ENCODE measurements at places on chromosomes 12 and 14.

GRCh38 chr14:72741826-72742117 lies 152.1 kb downstream of the DPF3 start:
- no peak for DNase-seq

- no peak for DNase-seq
Measured at GRCh38 chr12:93784339-93785086, 107.3 kb downstream of the CRADD start.

- no peak for DNase-seq
Measured at GRCh38 chr12:78864403-78864869, at the start of gene SYT1. Gene SYT1 (plus strand): TSS chr12:78864774.

- DNase-seq: no peak
Measured at GRCh38 chr12:42128327-42128726, 16.3 kb downstream of the GXYLT1 start.

- DNase-seq: no peak
Measured at GRCh38 chr12:34287437-34287836, 265.1 kb downstream of the ALG10 start.

DNA sequence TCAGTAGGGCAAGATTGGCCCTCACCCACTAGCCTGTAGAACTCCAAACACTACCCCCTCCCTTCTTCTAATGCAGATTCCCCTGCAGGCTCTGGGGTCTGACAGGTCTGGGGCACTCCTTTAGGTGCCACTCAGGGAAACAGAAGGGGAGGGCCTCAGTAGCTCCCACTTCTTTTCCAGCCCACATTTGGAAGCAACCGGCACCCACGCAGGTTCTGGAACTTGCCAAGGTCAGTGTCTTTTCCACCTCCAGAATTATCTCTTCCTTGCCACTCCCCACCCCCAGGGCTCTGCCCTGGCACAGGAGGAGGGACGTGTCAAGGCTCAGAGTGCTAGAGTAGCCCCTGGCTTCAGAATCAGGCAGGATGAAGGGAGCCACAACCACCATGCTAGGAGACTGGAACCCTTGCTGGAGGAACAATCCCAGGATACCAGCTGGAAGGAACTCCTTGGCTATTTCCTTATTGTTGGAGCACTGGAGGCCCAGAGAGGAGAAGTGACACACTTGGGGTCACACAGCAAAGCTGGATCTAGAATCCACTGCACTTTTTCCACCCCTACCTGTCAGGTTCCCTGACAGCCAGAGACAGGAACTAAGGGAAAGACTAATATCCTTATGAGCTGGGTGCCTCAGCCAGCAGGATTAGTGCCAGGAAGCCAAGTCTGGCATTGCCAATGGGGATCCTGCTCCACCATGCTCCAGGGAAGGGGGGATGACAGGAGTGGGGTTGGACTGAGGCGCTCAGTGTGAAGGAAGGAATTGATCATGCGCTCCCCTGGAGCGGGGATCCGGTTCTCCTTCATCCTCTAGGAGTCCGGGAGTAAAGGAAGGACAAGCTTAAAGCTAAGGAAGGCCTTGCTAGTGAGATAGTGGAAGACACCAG lies 1.8 kb upstream of the FIGNL2 start:
- no peak for DNase-seq

GRCh38 chr12:112514926-112515642 lies 96.3 kb downstream of the PTPN11 start:
- no peak for DNase-seq

GRCh38 chr12:105721051-105721825 lies 390.7 kb downstream of the C12orf75 start:
- no peak for DNase-seq

GRCh38 chr12:105911966-105912365 lies 226.8 kb downstream of the NUAK1 start:
- no peak for DNase-seq

- DNase-seq: no peak
Measured at GRCh38 chr12:21773263-21773741, 1.2 kb downstream of the KCNJ8 start.

DNA sequence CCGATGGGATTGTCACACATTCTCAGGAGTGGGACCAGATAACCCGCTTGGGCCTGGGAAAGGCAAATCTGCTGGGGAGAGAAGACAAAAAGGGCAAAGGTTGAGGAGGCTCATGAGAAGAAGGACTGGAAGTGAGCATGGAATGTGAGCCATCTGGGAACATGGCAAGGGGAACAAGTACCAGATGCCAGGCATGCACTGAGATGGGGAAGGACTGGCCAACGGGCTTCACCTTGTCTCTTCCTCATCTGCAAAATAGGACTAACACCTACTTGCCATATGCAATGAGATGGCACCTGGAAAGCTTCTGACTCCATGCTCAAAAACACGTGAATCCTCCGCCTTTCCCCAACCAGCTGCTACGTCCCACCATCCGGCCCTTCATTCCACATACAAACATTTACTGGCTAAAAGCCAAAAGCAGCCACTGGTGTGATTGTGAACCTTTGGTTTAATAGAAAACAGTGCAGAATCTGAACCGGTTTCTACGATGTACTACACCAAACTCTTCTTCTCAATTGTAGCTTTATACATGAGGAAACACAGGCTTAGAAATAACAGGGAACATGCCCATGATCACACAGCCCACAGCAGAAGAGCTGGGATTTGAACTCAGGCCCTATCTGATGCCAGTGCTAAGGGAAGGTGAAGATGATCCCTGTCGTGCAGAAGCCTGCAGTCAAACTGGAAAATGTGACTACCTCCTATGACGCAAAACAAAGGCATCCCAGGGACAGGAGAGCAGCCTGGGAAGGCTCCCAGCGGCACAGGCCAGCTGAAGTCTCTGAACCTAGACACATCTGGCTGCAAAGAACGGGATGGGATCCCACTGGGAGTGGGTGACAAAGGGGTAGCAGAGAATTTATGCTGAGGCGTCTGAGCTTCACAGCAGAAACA lies 112.1 kb downstream of the TTC7B start:
- DNase-seq: no peak

DNA sequence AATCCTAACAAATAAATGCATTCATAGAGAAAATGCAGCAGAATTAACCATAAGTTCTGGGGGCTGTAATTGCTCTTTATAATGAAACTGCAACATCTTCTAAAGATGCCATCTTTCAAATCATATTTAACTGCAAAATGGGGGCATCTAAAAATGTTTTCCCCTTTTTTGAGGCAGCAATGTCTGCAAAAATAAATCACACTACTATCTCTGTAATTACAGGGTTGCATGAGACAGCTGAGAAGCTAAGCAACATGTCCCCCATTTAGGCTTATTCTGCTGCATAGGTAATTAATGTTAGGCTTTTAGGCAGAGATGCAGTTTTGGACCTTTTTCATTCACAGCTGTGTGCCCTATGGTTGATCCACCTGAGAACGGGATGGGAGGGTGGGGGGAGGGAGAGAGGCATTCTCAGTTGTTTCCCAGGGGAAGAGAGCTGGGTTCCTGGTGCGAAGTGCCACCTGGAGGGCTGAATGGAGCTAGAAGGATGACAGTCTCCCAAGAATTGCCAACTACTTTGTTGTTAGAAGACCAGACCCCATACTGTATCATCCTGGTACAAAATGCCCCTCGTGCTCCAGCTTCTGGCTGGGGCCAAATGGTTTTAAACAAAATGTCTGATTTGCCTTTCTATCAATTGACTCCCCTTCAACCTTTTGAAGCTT lies 154.2 kb downstream of the APAF1 start:
- DNase-seq: no peak

DNA sequence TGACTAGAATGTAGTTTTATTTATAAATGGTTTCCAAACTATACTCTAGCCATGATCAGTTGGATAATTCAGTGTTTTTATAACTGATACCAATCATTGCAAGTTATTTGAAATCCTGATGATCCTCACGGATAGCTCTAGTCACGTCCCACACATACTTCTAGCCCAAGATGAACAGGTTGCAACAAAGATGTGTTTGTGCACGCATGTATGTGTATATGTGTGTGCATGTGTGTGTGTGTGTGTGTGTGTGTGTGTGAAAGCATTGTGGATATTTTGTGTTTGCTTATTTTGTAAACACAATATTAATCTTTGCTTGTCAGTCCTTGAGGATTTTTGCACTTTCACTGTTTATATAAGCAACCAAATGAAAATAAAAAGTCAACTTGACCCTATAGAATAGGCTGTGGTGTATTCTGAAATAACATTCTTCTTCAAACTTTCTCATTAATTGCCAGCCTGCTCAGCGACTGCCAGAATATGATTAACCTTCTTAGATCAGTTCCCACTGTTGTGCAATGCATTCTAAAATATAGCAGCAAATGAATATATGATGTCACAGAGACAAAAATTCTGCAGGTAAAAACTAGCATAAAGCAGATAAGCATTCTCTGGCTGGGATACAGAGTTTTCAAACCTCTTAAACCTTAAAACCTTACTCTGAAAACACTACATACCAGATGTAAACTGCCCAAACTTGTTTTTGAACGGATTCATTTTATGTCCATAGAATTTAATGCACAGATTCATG lies 48.8 kb upstream of the HIF1A start:
- no peak for DNase-seq

- no peak for DNase-seq
Measured at GRCh38 chr12:70918321-70918720, 2.2 kb downstream of the PTPRR start.

DNA sequence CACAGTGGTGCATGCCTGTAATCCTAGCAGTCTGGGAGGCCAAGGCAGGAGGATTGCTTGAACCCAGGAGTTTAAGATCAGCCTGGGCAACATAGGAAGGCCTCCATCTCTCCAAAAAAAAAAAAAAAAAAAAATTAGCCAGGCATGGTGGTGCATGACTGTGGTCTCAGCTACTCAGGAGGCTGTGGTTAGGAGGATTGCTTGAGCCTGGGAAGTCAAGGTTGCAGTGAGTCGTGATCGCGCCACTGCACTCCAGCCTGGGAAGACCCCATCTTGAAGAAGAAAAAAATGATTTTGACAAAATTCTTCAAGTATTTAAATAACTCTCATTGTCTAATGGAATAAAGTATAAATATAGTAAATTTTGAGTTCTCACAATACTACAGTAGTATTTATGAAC lies 219.2 kb upstream of the SSTR1 start:
- no peak for DNase-seq

DNA sequence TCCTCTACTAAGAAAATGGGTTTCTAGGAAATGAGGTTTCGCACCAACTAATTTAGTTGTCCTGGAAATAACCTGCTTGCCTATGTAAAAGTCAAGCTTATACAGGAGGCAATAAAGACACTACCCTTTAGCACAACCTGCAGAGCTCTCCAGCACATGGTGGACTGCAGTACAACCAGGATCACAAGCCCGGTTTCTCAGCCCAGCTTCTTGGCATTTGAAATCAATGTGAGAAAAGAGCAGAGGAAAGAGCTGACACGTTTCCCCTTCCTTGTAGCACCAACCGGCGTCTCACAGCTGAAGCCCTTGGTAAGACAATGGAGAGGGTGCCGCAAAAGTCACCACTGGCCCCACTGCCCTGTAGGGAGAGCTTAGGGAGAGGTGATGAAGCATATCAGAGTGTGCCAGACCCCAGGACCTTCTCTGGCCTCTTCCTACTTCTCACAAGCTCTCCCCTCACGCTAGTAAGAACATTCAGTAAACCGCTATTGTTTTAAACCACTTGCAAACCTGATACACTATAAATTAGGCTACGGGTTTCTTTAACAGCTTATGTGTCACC lies 8.6 kb downstream of the SPTLC2 start:
- DNase-seq: no peak

DNA sequence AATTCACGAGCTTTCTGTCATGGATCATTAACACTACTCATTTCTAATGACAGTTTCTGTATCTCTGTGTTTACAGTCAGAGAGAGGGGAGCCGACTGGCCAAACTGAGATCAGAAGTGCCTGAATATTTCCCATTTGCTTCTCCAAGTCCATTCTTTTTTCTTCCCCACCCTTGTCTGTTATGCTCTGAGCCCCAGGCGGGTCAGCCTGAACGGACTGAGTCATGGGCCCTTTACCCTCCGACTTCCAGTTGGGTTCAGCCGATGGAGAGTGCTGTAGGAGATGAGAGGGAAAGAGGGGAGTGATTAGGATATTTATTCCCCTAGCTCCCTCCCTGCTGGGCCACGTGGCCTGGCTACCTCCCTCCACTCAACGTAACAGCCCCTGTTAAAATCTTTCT lies 104.7 kb downstream of the PAH start:
- DNase-seq: no peak

GRCh38 chr12:51009056-51009440 lies 17.1 kb downstream of the SLC11A2 start:
- no peak for DNase-seq

DNA sequence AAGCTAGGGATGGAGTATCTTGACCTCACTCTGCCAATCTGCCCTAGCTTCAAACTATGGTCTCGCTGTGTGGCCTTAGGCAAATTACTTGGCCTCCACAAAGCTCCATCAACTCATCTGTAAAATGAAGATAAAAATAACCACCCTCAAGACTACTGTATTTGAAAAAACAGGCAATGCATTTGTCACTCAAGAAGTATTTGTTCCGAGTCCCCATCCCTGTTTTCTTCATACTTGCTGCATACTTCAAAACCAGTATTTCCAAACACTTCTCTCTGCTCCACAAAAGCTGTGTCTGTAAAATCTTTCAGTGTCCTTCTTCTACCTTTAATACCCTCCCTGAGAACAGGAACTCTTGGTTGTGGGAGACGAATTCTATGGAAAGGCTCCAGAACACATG lies 47.9 kb downstream of the GTF2A1 start:
- DNase-seq: no peak

GRCh38 chr14:37600880-37601741 lies 5.7 kb downstream of the TTC6 start:
- DNase-seq: no peak

- no peak for DNase-seq
Measured at GRCh38 chr14:55430024-55430690, 10.3 kb downstream of the TBPL2 start.

DNA sequence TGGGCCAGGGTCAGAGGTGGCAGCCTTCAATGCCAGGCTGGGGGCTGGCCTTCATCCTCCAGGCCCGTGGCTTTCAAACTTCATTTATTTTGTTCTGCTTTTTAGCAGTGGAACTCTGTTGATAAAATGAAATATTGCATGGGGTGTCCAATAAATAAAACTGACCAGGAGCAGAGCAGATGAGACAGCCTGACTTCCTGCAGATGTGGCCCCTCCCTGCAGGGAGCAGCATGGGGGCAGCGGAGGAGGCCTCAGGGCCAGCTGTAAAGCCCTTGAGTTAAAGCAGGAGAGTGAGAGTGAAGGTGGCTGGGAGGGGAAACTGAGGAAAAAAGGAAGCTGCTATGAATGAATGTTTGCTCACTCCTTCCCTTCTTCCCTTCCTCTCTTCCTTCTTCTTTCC lies 120.3 kb downstream of the RPAP3 start:
- no peak for DNase-seq

DNA sequence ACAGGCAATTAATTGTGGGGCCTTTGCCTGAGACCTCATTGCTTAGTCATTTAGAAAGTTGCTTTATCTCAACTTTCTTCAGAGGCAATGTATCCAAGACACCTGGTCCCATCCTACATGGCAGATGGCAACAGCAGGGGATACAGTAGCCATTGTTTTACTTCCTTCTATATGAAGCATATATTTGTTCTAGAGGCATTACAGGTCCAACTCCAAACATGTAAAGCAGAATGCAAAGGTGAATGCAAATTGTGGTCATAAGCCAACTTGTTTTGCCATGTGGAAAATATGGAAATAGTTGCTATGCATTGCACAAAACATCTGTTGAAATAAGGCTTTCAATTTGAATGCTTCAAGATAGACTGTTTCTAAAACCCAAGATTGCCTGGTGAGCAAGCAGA lies 109.8 kb upstream of the BCAT1 start:
- no peak for DNase-seq

All from stimulated activated CD4-positive, alpha-beta T cell treated with anti-CD3 and anti-CD28 coated beads, TNF-alpha, amount 100 ng/mL, for 1 hour (primary cell).